Astrocyte of the hippocampus (primary cell): ENCODE measurements at places on chromosomes 2 and 18.

GRCh38 chr18:42635378-42636048 lies 480.0 kb downstream of the RIT2 start:
- DNase-seq, result no peak

DNA sequence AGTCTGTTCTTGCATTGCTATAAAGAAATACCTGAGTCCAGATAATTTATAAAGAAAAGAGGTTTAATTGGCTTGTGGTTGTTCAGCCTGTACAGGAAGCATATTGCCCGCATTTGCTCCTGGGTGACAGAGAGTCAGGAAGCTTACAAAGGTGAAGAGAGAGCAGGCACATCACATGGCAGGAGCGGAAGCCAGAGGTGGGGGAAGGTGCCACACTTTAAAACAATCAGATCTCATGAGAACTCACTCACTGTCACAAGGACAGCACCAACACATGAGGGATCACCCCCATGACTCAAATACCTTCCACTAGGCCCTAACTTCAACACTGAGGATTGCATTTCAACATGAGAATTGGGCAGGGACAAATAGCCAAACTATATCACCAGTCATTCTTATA lies 124.8 kb upstream of the COL5A2 start:
- DNase-seq, result no peak

DNA sequence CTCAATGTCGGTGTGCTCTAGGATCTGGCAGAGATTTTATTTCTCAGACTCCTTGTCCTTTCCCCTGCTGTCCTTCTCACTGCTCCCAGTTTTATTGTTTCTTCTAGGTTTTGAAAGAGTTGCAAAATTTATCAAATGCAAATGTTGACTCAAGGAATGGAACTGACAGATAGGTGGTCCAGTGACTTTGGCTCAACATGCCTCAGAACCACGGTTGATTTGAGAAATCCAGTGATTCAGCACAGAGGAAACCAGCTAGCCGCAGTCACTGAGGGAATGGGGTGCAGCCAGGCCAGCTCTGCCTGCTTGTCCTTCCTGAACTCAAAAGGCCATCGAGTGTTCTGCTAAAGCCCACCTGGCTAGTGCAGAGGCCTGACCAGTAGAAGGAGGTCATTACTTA lies 125.7 kb upstream of the LYPD6 start:
- DNase-seq, result no peak

DNA sequence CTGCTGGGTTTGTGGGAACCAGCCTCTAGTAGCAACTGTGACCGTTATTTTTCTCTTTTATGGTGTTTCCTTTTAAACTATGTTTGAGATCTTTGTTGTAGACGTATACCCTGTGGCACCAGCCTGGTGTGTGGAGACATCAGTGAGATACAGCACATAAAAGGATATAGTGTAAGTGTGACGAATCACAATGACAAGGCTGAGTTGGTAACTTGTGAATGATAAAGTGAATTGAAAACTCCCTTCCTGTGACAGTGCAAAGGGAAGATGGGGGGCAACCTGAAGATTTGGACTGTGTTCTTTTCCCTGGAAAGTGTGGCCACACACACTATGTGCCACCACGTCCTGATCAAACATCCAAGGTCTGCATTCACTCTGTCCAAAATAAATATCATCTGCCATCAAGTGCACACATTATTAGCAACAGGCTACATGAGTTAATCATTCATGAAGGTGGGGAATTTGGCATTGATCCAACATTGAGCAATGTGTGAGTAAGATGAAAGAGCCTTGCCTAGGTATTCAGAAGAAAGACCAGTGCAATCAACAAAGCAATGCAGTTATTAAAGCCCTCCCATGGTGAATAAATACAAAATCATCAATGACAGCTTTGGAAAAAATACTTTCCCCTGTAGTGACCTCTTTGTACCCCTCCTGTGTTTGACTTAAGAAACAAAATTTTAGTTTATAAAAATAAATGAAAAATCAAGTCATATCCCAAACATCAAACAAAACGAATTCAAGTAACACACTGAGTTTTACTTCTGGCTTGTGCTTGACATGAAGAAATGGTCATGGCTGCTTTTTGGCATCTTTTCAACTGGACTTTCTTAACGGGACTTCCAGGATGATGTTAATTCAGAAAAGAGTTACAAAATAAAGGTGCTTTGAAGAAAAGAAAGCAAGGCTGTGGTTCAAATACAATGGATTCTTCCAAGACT lies 1280.5 kb upstream of the ZEB2 start:
- DNase-seq, result peak; percentile 46

DNA sequence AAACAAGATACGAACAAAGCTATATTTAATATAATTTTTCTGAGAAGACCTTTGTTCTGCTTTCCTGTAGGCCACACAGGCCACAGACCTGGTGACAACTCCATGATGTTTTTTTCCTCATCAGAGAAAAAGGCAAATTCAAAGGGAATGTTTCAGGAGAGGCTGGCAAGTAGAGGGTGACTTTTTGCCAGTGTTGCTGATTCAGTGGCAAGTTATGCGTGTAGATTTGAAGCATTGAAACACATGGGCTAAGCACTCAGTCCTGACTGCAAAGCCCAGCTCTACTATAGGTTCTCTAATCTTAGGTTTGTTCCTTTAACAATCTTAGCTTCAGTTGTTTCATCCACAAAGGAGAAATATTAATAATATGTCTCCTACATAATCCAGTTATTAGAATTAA lies 499.8 kb downstream of the SUCLG1 start:
- DNase-seq, result peak; percentile 81

DNA sequence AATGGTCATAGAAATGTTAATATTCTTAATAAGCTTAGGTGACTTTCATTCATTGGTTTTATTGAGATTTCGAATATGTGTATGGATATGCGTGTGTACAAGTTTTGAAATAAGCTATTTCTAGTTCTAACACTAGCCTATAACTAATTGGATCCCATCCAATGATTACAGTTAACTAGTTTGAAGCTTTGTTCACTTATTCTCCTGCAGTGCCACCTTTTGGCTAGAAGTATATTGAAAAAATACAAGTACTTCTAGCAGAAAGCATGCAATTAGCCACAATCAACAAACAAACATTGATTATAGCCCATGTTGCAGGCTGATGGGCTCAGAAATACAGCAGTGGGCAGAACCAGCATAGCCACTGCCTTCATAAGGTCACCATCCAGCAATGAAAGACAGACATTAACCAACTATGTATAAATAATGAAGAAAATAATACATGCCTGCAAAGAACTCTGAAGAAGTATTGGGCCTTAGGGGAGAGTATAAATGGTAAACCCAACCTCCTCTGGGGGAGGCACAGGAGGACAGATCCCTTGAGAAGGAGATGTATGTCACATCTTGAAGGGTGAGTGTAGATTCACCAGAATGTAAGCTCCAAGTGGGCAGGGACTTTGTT lies 5.1 kb upstream of the PIEZO2 start:
- DNase-seq, result peak; percentile 54

- peak; percentile 66 for DNase-seq
Measured at GRCh38 chr18:45106331-45106774, 425.7 kb downstream of the SETBP1 start.

DNA sequence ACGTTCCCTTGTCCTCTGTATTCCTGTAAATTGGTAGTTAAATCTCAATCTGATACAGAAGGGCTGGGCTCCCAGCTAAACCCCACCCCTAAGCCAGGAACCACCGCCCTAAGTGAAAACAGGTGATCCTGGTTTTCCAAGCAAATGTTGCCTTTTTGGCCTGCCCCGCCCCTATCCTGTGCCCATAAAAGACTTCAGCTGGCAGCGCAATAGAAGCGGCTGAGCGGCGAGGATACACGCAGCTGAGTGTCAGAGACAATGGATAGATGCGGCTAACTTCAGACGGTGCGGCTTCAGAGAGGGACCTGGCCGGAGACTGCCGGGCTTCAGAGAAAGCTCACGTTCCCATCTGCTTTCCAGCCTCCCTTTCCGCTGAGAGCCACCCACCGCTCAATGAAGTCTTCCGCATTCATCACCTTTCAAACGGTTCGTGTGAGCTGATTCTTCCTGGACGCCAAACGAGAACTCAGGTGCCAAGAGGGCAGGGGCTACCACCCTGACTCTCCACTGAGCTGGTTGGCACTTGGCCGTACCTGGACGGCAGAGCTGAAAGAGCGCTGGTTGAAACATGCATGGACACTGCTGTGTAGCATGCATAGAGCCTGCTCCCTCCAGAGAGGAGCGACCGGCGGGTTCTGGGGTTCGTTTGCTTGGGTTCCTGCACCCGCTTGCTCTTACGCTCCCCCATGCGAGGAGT lies 49.5 kb upstream of the POLE4 start:
- no peak for DNase-seq

- no peak for DNase-seq
Measured at GRCh38 chr18:61847164-61847791, 45.5 kb downstream of the RNF152 start.
